Stimulated activated CD8-positive, alpha-beta memory T cell treated with anti-CD3 and anti-CD28 coated beads, Interleukin-4, amount 100 ng/mL, for 1 hour (primary cell): ENCODE measurements at places on chromosomes 5 and 9.

- no peak for DNase-seq
These were observed 39.9 kb downstream of the ERP44 start for GRCh38 chr9:100058699-100059579.

GRCh38 chr9:133852431-133852830 lies 114.3 kb upstream of the SARDH start:
- DNase-seq: no peak

DNA sequence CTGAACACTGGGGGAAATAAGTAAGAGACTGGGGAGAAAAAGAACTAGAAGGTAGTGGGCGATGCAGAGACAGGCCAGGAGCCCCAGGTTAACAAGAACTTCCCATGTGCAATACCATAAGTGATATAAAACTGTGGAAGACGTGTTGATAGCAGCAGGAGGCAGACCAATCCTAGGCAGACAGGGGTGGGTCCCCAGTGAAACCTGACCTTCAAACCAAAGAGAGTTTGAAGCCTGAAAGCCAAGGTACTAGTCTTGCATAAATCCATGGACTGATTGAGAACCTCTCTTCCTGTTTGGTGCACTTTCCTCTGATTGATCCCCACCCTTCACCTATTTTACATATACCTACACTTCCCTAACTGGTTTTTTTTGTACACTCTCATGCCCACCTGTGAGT lies 15.2 kb upstream of the HEXB start:
- no peak for DNase-seq

DNA sequence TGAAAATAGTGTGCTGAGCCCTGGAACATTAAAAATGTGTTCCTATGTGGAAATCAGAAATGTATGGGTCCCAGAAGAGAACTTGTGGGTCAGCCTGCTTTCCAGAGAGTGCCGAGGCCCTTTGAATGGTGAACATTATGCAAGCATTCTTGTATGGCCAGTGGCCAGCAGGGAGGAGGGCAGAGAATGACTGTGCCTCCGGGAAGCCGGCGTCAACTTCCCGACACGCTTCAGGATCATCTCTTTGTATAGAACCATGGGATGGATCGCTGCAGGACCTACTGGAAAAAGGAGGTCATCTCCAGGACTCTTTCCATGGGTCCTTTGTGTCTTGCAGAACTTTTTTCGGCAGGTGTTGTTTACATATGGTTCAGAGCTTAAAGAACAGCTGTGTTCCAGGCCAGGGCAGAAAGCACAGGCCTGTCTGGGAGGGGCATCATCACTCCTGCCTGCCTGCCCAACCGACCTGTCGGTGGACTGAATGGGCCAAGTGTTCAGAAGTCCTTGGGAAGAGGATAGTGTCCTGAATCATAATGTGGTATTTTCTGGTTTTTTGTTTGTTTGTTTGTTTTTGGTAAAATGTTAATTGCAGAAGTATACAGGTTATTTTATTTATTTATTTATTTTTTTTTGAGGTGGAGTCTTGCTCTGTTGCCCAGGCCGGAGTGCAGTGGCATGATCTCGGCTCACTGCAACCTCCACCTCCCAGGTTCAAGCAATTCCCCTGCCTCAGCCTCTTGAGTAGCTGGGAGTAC lies 9.0 kb downstream of the PRRC2B start:
- no peak for DNase-seq

- DNase-seq: no peak
These were observed 18.0 kb downstream of the GFI1B start for GRCh38 chr9:132996526-132996925.

DNA sequence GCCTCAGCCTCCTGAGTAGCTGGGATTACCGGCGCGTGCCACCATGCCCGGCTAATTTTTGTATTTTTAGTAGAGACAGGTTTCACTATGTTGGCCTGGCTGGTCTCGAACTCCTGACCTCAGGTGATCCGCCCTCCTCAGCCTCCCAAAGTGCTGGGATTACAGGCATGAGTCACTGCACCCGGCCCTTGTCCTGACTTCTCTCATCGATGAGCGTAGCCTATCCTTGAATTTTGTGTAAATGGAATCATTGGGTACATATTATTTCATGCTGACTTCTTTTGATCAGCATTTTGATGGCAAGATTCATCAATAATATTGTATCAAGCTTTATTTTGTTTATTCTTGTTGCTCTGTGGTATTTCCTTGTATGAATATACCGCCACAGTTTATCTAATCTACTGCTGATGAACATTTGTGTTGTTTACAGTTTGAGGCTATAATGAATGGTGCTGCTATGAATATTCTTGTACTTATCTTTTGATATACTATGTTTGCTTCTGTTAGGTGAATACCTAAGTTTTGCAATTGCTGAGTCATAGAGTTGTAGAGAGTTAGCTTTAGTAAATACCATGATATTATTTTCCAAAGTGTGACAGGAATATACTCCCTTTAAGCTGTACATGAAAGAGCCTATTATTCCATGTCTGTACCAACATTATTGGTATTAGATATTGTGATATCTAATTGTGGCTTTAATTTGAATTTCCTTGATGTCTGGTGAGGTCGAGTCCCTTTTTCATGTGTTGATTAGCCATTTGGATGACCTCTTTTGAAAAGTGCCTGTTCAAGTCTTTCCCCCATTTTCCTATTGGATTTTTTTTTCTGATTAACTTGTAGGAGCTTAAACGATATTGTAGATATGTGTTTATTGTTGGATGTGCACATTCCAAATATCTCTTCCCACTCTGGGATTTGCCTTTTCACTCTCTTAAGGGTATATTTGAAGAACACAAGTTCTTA lies 107.5 kb downstream of the RGS3 start:
- no peak for DNase-seq

DNA sequence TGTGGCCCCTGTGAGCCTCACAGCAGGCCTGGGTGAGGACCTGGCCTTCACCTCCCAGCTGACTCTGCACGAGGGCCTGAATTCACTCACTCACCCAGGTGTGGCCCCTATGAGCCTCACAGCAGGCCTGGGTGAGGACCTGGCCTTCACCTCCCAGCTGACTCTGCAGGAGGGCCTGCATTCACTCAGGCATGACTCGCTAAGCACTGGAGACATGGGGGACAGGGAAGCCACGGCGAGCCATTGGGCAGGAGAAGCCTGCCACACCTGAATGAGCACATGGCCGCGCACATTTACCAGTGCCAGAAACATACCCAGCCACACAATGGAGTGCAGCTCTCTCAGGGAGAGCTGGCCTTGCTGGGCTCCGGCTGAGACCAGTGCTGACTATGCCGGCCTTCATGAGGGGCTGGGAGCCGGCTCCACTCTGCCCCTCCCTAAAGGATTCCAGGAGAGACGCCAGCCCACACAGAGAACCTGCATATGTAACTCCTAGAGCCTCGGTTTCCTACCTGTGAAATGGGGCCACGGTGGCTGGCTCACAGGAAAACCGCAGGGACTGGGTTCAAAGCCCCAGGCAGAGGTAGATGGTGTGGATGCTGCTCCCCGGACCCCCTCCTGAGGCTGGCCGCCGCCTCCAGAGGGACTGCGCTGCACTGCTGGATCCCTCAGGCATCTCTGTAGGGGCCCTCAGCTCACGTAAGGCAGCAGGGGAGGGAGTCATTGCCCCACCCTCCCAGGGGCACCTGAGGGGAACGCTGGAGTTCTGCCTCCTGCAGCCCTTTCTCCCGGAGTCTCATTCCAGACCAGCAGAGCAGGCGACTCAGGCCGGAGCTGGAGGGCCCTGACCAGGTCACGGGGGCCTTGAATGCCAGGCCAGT lies 7.2 kb downstream of the ADAMTS2 start:
- DNase-seq: no peak
